Esophagus muscularis mucosa (tissue), 4 donors: ENCODE measurements at places on chromosomes 1 and 21. TPM values are rescaled to one million over a fixed set of nuclear protein-coding genes. Genes with fewer than 3 reads are reported as not detected.

Gene STXBP3
- total RNA-seq, result 62.5 TPM

Gene GRIK1
- total RNA-seq, result 0.40 TPM

Gene PRAMEF14
- total RNA-seq, result not detected

Gene HFM1
- total RNA-seq, result 2.2 TPM

Gene HMCN1
- total RNA-seq, result 87.9 TPM

Gene SERBP1
- 228 TPM for total RNA-seq

Gene ADIPOR1
- total RNA-seq, result 53.6 TPM

Gene MYBPH
- not detected for total RNA-seq

Gene MTF1
- total RNA-seq, result 6.7 TPM

Gene TRIM46
- 0.13 TPM for total RNA-seq

Gene PPFIA4
- total RNA-seq, result 0.83 TPM

- no peak for DNase-seq
Observed at GRCh38 chr1:158035976-158036583, 42.6 kb downstream of the KIRREL1 start.

GRCh38 chr1:197467881-197468280, 199.8 kb downstream of the CRB1 start:
- no peak for DNase-seq

GRCh38 chr1:46549697-46550681, 1.5 kb downstream of the KNCN start:
- DNase-seq, result no peak

GRCh38 chr1:212286556-212287131, 1.4 kb downstream of the PPP2R5A start:
- no peak for DNase-seq

DNA sequence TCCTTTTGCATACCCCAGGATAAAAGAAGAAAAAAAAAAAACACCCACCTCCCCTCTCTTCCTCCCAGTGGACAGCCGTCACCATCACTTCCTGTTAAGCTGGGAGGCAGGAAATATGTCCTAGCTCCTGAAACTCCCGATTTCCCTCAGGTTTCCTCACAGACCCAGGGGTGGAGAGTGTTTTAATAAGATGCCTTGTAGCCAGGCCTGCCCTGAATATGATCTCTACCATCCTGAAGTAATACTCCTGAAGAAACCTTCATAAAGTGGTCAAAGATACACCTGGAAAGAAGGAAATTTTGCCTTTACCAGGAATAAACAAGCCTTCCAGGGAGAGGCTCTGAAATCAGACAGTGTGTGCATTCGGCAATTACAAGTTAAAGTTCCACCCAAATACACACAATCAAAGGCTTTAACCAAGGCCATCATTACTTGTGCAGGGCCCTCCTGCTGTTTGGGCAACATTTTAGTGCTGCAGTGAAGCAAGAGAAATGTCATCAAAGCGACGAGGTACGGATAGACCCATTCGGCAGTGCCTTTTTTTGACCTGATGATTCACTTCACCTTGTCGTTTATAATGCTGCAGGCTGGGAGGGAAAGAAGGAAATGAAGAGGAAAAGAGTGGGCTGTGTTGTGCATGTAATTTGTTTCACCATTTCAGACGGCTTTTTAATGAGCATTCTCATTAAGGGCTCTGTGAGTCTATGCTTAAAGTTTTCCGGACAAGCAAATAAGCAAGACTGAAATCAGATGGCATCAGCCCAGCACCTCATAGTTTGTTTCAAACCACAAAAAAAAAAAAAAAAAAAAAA, 41.0 kb upstream of the RASAL2 start:
- DNase-seq, result no peak

DNA sequence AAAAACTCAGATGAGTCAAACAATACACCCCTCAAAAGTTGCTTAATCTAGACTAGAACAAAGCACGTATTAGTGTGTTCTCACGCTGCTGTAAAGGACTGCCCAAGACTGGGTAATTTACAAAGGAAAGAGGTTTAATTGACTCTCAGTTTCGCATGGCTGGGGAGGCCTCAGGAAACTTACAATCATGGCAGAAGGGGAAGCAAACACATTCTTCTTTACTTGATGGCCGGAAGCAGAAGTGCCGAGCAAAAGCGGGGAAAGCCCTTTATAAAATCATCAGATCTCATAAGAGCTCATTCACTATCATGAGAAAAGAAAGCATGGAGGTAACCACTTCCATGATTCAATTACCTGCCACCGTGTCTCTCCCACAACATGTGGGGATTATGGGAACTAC, 10.1 kb downstream of the JAM2 start:
- no peak for DNase-seq

- no peak for DNase-seq
Observed at GRCh38 chr21:22743085-22743484, 1744.9 kb downstream of the NCAM2 start.

GRCh38 chr1:36529769-36530260, 47.1 kb upstream of the CSF3R start:
- DNase-seq, result no peak

DNA sequence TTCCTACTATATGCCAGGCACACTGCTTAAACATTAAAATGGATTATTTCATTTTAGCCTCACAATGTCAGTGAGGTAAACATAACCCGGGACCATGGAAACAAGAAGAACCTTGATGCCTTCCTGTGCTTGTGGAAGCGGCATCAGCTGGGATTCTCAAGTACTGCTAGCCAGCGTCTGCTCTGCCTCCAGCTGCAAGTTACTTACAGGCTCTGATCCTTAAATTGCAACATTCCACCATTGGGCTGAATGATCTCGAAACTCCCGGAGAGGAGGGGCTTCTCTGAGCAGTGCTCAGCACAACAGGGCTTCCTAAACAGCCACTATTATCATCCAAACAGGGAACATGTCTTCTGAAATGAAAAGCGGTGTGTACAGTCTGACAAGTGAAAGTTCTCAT, 6.7 kb upstream of the MAN1C1 start:
- DNase-seq, result peak; percentile 90

- DNase-seq, result no peak
Observed at GRCh38 chr1:20178634-20179370, 7.1 kb upstream of the UBXN10 start.

- DNase-seq, result no peak
Observed at GRCh38 chr1:29090937-29091618, 32.6 kb downstream of the TMEM200B start.

DNA sequence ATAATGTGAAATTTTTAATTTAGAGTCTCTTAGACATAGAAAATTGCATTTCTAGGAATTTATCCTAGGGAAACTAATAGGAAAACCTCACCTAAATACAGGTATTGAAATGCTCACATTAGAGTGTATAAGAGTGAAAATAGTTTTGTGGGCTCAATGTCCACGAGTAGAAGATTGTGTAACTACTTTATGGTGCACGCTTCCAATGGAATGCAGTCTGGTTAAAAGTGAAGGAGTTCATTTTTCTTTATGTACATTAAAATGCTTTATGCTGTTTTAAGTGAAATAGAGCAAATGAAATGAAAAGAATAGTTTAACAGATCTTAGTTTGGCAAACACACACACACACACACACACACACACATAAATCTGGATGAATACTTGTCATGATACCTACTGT, 278.2 kb downstream of the USP25 start:
- no peak for DNase-seq

DNA sequence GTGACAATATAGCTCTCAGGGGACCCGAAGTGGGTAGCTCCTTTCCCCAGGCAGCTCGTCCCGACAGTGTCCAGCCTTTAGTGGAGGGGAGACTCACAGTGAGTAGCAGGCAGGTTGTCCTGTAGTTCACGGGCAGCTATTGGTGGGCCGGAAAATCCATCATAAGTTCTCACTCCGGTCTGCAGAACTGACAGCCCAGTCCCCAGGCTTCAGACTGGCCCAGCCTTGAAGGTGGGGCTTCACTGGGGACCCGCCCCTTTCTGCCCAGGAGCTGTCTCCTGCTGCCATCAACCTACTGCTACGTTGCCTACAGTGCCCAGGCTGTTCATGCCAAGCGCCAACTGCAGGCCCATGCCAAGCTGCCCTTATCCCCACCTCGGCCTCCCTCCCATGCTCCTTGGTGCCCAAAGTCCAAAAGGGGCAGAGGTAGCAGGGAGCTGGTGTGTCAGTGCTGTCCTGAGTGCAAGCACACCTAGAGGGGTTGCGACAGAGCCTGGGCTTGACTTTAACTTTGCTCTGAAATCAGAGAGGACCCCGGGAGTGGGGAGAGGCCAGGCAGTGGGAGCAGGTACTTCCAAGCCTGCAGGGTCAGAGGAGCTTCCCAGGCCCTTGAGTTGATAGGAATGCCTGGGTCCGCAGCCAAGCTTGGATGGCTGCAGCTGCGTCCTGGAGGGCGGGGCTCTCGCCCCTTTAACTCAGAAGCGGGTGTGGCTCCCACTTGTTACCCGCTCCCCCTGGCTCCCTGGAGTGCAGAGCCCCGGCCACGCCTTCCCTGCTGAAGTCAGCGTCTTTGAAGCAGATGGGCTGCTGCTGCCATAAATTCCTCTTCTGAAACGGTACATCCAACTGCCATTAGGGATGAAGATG, 1144.3 kb upstream of the NCAM2 start:
- no peak for DNase-seq

DNA sequence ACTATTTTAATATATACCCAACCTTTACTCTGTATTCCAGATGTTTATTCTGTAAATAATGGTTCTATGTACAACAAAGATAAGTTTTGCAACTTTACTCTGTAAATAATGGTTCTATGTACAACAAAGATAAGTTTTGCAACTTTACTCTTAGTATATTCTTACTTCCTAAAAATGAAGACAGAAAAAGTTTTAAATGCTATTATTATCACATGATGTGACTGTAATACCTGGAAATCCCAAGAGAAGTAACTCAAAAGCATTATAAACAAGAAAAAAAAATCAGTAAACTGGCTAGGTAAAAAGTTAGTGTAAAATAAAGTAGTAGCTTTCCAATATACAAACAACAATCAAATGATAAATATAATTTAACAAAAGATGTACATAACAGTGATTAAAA, 18.5 kb upstream of the EXO1 start:
- no peak for DNase-seq

GRCh38 chr21:33212159-33212851, 17.4 kb upstream of the IFNAR2 start:
- DNase-seq, result peak; percentile 77

GRCh38 chr1:1915911-1916840, 1.1 kb downstream of the CALML6 start:
- DNase-seq, result no peak

DNA sequence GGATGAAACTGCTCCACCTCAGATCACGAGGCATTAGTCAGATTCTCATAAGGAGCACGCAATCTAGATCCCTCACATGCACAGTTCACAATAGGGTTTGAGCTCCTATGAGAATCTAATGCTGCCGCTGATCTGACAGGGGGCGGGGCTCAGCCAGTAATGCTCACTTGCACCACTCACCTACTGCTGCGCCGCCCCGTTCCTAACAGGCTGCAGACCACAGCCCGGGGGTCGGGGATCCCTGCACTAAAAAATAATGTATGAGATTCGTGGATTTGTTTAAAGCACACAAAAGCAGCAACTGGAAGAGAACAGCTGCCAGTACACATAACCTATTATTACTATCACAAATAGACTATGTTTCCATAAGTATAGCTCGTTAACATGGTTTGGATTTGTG, 72.9 kb downstream of the HLCS start:
- DNase-seq, result peak; percentile 24

DNA sequence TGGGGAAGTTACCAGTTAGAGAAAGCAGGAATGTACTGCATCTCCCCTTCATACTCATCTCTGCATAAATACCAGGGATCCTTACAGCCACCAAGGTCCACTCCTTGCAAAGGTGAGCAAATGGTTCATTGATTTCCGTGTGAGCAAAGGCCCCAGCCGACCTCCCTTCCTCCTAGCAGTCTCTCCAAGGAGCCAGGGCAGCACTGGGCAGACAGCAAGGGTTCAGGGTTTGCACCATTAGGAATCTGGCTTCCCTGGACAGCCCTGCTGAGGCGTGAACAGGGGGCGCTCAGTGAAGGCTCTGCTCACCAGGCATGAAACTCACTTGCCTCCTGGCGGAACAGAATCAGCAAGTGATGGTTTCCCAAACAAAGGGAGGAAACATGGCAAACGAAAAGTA, 65.7 kb downstream of the MRPL37 start:
- DNase-seq, result no peak

DNA sequence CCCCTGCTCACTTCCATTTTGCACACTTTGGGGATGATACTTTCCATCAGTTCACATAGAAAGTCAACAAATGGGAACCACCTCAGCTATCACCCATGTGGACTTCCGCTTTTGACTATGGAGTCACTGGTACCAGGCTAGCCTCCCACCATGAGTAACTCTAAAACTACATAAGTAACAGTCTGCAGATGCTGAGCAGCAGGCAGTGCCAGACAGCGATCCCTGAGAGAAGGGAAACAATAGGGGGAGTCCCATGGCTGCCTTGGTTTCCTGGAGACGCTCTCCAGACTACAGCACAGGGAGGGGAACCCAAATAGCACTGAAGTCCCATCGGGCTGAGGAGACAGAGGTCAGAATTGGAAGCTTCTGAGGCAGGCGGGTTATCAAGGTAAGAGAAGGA, 2.8 kb upstream of the TFF2 start:
- no peak for DNase-seq

GRCh38 chr1:183366116-183366515, 52.1 kb downstream of the NMNAT2 start:
- no peak for DNase-seq

DNA sequence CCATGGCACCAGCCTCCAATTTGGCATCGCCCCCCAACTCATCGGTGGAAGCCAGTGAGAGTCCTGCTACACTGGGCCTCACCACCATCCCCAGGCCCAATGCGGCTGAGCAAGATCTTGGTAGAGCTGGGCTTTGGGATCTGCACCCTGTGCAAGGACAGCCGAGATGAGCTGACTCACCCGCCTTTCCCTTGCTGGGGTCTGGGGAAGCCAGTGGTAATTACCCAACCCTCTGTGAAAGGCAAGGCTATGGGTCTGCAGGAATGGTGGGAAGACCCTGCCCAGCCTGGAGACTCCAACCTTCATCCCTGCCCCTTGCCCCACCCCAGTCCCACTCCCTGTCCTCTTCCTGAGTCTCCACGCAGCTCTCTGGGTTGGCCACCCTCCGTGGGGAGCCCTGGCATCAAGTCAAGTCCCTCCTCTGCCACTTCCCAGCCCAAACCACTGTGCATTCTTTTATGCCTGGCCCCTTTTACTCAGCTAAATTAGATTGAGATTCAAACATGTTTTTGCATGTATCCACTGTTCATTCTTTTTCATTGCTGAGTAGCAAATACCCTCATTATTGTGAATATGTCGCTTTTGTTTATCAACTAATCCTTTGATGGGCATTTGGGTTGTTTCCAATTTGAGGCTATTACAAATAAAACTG, 8.8 kb downstream of the SMCP start:
- DNase-seq, result no peak

- DNase-seq, result no peak
Observed at GRCh38 chr1:86705665-86705985, 1.2 kb downstream of the SH3GLB1 start.

- no peak for DNase-seq
Observed at GRCh38 chr21:15277466-15277865, 212.7 kb upstream of the NRIP1 start.

GRCh38 chr1:115436596-115436995, 98.5 kb upstream of the NGF start:
- no peak for DNase-seq

DNA sequence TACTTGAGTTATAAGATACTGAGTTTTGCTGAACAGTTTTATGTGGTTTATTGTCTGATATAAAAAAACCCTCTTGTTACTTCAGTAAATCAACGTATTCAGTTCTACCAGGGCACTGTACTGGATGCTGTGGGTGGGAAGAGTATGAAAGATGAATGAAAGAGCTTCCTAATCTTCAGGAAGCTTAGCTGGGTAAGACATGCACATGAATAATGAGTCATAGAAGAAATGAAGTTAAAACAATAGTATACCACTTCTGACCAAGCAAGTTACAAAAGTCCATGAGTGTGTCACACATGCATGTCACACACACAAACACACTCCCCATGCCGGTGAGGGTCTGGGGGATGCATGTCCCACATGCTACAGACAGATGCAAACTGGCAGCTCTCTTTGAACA, 105.9 kb downstream of the SIPA1L2 start:
- no peak for DNase-seq
